ENCODE measurements at places on chromosomes 16 and 17.

DNA sequence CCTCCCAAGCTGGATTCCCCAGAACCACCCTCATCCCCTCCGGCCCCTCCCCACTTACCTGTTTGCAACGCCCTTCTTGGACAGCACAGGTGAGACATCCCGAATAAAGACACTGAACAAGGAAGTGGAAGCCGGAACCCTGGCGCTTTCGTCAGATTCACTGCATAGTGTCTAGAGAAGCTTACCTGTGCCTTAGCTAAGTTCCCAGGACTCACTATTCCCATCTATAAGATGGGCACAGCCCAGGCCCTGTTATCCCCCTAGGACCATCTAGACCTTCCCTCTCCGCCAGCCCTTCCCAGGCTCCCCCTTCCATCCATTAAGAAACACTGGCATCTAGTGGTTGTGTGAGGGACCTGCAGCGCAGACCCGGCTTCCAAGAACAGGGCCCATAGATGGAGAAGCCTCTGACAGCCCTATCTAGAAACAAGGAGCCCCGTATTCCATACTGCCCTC, 26.9 kb upstream of the RPL38 start:
- peak; percentile 76 for DNase-seq

DNA sequence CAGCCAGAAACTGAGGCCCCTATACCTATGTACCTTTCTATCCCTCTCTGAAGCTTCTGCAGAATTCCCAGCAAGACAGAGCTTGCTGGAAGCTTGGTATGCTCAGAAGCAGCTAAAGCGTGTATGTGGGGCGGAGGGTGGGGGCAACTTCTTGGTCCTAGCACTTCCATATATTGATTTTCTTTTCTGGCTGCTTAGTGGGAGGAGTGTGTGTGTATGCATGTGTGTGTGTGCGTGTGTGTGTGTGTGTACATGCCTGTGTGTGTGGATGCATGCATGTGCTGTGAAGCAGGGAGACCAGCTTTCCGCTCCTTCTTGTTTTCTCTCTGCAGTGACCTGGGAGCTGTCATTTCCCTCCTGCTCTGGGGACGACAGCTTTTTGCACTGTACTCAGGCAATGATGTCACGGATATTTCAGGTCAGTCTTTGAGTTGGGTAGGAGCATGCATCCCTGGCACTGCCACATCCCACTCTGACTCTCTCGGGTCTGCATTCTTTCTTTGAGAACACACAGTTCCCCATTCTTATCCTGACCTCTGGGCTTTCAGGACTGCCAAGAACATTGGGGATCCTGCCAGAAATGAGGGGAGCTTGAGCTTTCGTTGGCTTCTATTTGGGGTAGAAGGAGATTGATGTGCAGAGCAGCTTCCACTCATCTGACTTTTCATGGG, 10.7 kb downstream of the HPR start:
- no peak for DNase-seq

- peak; percentile 31 for DNase-seq
Observed at GRCh38 chr17:15236281-15237105, 28.6 kb downstream of the PMP22 start.

GRCh38 chr16:57422026-57422944, 17.7 kb downstream of the CCL17 start:
- DNase-seq, result peak; percentile 51

DNA sequence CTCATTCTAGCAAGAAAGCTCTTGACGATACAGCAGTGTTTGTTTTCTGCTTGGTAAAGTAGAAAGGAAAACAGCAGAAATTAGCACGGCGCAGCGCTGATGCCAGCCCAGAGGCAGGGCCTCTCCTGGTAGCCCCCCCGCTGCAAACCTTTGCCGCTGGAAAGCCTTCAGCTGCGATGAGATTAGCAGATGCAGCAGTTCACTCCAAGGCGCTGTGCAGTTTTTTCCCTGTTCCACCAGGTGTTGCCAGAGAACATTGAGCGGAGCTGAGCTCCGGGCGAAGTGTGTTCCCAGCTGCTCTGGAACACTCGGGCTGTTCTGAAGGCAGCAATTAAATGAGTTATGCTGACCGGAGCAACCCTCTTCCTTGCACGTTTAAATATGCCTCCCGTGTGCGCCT, 72.5 kb downstream of the RBFOX1 start:
- DNase-seq, result peak; percentile 28
